Mesenteric fat pad (tissue), 1 donor: ENCODE measurements at places on chromosomes 6 and 20. TPM values are rescaled to one million over a fixed set of nuclear protein-coding genes. Genes with fewer than 3 reads are reported as not detected.

The HRH3 gene
- total RNA-seq = not detected

The SLC22A2 gene
- total RNA-seq = not detected

The RBBP8NL gene
- not detected for total RNA-seq

The SFTA2 gene
- not detected for total RNA-seq

The SAMD3 gene
- total RNA-seq = 0.84 TPM

GRCh38 chr6:133610227-133610840 lies 278.6 kb upstream of the TCF21 start:
- no peak for DNase-seq

- DNase-seq = no peak
These were observed 365.3 kb downstream of the RNF144B start for GRCh38 chr6:18752278-18753068.

DNA sequence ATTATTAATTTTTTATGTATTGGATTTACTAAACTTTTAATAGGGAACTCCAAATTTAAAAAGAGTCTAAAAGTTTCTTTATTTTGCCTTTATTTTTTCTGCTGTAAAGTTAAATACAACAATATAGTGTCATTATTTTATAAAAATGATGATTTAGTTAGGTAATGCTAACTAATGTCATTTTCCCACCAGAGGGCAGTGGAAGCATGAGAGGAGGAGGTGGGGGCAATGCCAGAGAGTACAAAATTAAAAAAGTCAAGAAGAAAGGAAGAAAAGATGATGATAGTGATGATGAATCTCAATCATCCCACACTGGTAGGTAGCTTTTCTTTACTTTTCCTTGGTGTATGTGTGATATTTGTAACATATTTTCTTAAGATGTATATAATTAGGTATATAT lies 20.2 kb upstream of the FHL5 start:
- DNase-seq = no peak

GRCh38 chr20:19431906-19432305 lies 219.5 kb downstream of the SLC24A3 start:
- DNase-seq = no peak

GRCh38 chr6:56572788-56573471 lies 69.8 kb downstream of the DST start:
- DNase-seq = no peak

GRCh38 chr6:2875359-2876191 lies 27.5 kb downstream of the SERPINB9 start:
- peak; percentile 90 for DNase-seq

GRCh38 chr6:98539741-98540140 lies 294.6 kb upstream of the POU3F2 start:
- DNase-seq = no peak

DNA sequence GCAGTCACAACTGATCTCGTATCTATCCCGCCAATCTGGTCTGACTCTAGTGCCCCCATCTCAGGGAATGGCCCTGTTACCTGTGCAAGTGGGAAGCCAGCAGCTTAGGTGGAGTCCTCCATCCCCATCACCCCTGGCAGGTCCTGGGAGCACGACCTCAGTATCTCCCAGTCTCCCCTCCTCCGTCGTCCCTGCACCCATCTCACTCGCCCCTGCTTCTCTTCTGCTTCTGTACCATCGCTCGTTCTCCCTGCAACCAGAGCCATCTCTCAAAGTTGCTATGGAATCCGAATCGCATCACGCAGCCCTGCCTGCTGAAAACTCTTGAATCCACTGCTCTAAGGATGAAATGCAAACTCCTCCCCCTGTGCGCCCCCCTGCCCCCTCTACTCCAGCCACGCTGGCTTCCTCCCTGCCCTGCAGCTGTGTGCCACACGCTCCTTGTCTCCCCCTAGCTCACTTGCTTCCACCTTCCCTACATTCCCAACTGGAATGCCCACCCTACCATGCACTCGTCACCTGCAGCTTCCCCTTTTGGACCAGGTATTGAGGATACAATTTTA lies 64.0 kb upstream of the PTGIS start:
- DNase-seq = no peak

GRCh38 chr20:24100370-24101011 lies 111.9 kb upstream of the GGTLC1 start:
- DNase-seq = no peak

DNA sequence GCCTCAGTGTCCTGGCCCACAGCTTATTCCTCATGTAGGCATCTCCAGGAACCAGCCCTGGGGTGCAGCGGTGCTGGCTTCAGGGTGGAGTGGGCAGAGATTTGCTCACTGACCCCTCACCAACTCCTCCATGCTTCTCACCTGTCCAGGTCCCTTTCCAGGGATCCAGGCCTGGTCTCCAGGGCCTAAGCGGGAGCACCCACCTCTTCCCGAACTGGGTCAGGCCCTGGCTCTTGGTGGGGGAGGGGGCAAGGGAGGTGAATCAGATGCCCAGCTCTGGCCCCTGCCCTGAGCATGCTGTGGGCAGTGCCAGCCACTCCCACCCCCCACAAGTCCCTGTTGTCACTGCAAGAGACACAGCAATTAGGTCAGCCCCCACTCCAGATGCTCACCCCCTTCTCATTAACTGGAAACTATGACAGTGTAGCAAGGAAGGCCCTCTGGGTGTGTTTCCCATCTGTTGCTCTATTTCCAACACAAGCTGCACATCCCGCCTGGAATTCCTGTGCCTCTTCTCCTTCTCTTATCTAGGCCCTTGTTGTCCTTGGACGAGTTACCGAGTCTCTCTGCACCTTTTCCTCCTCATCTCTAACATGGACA lies 37.0 kb downstream of the MDFI start:
- DNase-seq = no peak

- DNase-seq = no peak
These were observed 447.4 kb downstream of the KIF16B start for GRCh38 chr20:16125816-16126215.
